ENCODE measurements at places on chromosomes 16 and 17.
A peak's percentile ranks its signal among the peaks of the same experiment; 100 is the strongest.

DNA sequence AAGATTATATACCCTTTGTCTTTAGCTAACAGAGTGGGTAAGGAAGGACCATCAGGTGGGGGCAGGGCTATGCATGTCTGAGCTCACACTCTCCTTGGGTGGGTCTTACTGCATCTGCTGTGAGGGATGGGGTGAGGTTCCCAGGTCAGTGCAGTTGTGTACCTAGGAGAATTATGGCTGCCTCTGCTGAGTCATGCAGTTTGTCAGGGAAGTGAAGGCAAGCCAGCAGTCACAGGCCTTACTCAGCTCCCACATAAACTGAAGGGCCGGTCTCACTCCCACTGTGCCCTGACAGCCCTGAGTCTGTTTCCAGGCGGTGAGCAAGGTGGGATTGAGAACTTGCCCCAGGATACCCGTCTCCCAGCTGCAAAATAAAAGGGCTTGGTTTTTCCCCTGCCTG lies 328.6 kb downstream of the MAP2K6 start:
- no peak for DNase-seq

DNA sequence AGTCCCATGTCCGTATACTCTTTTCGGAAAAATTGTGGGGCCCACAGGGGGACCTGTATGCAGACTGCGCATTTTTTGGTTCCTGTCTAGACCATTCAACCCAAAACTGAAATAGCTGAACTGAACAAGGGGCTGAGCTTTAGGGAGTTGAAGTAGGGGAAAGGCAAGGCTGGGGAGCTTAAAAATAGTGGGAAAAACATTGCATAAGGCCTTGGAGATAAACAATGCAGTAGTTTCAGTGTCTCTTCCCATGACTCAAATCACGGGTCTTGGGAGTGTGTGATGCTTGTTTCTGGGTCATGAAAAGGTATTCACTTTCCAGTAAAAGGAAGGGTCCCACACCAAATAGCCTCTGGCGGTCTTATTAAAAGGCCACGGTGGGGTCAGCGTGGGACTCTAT lies 402.8 kb upstream of the SALL1 start:
- no peak for DNase-seq

- no peak for DNase-seq
These were observed 70.1 kb upstream of the CREBBP start for GRCh38 chr16:3950343-3951193.

DNA sequence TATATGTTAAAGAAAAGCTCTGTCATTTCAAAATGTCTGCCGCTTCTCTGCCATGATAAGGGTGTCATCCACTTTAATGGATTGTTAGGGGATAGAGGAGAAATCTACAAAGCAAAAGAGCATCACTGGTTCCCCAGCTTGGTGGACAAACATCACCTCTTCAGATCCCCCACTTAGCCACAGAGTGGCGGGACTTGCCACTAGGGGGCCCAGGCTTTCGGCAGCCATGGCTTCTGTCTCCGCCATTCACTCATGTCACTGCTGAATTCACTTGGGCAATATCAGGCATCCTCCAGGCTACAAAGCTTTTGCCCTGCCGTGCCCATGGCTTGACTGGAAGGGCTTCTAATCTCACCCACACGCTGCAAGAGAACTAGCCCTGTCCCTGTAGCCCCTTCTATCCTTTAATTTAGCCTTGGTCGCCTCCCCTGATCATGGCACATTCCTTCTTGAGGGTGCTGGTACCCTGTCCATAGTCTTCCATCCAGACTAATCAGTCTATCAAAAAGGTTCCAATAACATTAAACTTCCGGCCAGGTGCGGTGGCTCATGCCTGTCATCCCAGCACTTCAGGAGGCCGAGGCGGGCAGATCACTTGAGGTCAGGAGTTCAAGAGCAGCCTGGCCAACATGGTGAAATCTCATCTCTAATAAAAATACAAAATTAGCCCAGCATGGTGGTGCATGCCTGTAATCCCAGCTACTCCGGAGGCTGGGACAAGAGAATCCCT lies 34.7 kb downstream of the SBK1 start:
- DNase-seq, result peak; percentile 76

DNA sequence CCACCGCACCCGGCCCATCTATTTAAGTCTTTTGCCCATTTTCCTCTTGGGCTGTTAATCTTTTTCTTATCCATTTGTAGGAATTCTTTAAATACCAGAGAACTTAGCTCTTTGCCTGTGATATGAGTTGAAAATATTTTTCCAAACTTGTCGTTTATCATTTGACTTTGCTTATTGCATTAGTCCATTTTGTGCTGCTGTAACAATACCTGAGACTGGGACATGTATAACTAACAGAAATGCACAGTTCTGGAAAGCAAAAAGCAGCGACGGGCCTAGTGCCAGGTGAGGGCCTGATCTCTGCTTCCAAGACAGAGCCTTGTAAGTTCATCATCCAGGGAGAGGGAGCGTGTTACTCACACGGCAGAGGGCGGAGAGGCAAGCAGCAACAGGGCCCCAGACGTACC lies 25.6 kb upstream of the BHLHA9 start:
- DNase-seq, result no peak

DNA sequence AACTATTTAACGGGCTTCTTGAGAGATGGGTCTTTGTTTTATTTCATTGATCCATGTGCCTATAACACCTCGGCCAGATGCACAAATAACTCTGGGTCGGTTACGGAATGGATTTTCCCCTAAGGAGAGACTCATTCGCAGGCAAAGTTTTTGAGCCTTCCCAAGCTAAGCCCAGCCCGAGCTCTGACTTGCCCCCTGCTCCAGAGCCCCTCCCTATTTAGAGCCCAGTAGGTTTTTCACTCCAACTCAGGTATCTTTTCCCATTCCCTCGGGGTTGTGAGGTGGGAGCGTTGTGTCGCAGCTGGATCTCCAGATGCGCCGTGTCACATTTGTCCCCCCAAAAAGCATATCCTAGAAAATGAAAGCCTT lies 812 bp upstream of the MYOCD start:
- no peak for DNase-seq

GRCh38 chr17:8709006-8709405 lies 35.6 kb downstream of the CCDC42 start:
- DNase-seq, result no peak

GRCh38 chr17:74290340-74290739 lies 16.3 kb downstream of the DNAI2 start:
- no peak for DNase-seq

DNA sequence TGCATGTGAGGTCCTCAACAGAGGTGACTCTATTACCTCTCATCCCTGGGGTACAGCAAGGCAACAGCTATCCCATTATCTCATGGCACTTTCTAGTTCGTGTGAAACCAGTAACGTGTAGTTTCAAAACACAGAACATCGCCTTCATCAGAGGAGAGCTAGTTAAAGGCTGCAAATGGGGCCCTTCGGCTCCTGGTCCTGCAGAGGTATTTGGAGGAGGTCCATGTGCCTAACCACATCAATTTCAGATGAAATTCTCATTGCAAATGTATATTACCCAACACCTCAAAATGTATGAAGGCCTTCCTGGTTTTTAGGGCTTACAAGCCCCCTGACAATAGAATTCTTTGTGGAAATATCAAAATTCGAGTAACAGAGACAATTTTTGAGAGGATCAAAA lies 95.7 kb upstream of the PSMD7 start:
- DNase-seq, result no peak

DNA sequence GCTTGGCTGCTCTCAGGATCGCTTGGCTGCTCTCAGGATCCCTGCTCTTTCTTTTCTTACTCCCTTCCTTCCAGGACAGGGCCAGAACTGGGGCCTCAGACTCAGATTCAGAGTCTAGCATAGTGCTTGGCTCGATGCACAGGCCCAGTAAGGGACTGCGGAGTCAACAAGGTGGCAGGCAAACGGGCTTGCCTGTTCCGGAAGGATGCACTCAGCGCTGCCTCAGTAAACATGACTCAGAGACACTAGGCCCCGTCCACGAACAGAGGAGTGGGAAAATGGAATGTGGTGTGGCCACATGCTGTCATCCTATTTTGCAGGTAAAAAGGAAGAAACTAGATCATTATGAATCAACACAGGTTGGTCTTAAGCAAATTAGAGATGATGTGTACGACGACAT lies 9.8 kb downstream of the SPHK1 start:
- no peak for DNase-seq

- DNase-seq, result no peak
These were observed 9.2 kb upstream of the DPEP3 start for GRCh38 chr16:67989322-67990017.

DNA sequence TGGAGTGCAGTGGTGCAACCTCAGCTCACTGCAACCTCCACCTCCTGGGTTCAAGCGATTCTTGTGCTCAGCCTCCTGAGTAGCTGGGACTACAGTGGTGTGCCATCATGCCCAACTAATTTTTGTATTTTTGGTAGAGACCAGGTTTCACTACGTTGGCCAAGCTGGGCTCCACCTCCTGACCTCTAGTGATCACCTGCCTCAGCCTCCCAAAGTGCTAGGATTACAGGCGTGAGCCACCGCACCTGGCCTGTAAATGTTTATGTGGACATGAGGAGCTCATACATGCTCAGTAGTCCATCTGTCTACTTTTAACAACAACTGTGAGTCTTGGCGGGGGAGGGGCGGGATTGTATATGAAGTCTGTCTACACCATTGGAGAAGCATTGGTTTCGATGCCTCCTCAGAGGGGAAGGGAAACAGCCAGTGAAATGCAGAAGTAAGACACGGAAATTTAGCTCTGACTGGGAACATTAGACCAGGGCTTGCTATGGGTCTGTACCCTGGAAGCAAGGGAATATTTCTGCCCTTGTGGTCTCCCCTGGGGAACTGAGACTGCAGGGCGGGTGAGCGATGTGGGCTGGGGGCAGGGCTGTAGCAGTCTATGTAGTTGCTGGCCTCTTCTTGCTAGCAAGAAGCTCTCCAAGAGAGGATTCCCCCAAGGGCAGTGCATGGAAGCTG lies 9.3 kb downstream of the NUBP1 start:
- no peak for DNase-seq

GRCh38 chr16:84056933-84057332 lies 14.3 kb upstream of the SLC38A8 start:
- DNase-seq, result no peak

DNA sequence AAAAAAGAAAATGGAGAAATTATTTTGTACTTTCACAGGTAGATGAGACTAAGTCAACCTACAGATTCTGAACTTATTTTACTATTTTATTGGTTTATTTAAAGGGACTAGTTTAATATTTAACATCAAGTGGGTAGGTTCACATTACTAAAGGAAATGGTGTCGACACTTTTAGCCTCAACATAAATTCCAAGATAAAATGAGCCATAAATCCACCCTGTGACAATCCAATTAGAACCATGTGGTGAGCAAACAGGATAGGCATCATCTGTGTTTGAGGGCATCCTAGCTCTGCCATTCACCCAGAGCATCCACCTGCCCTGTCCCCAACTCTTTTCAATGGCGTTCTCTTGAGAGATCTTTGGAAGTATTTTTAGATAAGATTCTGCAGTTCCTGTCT lies 92.8 kb upstream of the PMFBP1 start:
- no peak for DNase-seq

DNA sequence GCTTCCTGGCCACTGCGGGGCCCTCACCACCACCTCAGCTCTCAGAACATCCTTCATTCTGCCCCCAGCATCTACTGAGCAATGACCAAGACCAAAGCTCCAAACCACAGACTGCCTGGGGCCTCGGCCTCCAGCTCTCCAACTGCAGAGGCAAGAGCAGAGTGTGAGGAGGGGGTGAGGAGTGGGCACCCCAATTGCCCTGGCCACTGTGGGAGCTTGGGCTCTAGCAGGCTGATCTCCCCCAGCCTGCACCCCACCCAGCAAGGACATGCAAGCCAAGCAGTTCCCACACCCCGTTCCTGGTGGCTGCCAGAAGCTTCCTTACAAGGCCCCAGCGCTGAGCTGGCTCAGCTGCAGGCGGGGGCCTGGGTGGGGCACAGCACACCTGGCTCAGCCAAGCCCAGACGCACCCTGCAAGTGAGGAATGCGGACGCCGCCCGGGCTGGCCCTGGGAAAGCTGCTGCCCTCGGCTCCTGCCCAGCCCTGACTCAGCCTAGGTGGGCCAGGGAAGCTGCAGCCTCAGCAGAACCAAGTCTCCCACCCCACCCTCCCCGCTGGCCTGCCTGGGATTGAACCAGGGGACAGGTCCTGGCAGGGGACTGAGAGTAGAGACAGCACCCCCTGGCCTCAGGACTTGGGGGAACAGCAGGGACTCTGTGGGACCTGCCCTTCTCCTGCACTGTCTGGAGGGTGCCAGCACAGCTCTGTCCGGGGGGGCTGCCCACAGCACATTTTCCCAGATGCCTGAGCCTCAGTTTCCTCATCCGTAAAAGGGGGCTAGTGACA lies 29.7 kb upstream of the KRT17 start:
- no peak for DNase-seq

GRCh38 chr17:65228734-65229620 lies 91.8 kb downstream of the RGS9 start:
- DNase-seq, result peak; percentile 51

DNA sequence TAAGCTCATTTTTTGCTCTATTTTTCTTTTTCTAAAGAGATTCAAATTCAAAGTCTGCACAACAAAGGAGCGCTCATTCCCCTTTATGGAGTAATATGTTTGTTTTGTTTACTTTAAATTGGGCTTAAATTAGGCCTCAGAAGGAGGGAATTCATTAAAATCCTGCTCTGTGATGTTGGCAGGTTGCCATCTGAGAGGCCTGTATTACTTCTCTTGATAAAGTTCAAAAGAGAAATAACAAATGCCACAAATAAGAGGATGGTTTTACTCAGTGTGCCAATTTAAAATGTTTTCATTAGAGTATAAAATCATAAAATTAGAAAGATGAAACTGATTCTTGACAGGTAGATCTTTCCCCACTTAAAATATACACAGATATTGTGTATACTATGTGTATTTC lies 54.5 kb upstream of the HLF start:
- no peak for DNase-seq

GRCh38 chr16:46568472-46569230 lies 52.5 kb downstream of the SHCBP1 start:
- no peak for DNase-seq

DNA sequence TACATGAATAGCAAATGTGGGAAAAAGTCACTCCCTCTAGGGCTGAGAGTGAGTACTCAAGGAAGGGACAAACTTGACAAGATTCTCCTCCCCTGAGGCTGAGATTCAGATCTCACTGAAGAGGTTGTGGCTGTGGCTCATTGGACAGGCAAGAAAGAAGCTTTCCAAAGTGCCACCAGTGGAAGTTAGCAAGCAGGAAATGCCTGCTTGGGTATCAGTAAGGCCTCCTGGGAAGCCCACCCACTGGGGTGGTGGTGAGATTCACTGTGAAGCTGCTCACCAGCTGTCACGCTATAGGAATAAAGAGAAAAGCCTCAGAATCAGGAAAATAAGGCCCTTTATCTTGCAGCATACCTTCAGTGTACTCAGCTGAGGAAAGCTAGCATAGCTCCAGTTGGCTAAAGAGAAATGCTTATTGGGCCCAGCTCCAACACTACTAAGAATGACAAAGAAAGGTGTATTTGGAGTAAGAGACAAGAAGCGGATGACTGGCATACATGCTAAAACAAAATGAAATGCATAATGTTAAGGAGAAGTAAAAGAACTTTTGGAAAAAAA lies 274.4 kb upstream of the TOM1L1 start:
- DNase-seq, result no peak
